ENCODE measurements at places on chromosomes 13 and 19.
A peak's percentile ranks its signal among the peaks of the same experiment; 100 is the strongest.

DNA sequence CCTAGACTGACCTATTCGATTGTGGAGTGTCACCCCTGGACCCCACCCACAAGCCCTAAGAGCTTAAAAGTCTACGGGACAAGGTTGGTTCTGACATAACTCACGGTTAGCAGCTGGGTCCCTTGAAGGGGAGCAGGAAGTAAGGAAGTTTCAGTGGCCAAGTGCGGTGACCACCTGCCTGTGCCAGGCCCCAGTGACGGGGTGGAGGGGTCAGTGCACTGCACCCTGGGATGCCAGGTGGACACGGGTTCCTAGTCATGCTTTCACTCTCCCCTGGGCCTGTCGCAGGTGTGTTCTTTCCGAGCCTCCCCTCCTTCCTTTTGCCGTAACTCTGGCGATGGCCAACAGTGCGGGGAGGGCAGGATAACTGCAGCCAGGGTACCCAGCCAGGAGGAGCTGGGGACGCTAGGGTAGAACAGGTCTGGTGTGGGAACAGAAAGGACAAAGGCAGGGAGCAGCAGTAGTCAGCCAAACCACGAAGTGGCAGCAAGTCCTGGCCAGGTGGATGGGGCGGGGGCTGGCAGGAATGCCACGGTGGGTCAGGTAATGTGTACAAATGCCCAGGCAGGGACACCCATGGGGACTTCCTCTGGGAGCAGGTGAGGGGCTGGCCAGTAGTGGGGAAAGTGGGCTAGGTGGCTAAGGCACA, 58.3 kb downstream of the RGCC start:
- DNase-seq, result no peak

DNA sequence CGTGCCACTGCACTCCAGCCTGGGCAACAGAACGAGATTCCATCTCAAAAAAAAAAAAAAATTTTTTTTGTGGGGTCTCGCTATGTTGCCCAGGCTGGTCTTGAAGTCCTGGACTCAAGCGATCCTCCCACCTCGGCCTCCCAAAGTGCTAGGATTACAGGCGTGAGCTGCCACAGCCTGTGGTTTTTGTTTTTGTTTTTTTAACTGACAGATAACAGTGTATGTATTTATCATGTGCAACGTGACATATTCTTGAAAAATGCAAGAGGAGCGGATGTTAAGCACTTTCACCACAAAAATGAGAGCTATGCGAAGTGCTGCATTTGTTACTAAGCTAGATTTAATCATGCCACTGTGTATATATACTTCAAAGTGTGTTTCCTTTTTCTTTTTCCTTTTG, 49.0 kb downstream of the ARHGEF18 start:
- no peak for DNase-seq

DNA sequence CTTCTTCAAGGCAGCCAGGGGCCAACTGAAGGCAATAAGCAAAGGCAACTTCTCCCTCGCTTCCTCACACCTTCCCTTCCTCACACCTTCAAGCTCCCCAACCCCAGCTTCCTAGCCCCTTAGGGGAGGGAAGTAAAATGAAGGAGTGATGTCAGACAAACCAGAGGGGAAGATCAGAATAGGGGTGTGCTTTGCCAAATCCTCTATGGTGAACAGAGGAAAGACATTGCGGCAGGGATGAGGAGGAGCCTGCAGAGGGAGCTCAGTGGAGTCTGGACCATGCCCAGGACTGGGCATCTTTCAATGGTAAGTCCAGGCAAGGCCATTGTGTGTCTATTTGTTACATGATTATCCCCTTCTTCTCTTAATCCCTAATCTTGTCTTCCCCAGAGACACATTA, 164.0 kb downstream of the TSHZ3 start:
- no peak for DNase-seq

GRCh38 chr19:1396768-1397679, 4.3 kb downstream of the GAMT start:
- DNase-seq, result no peak

GRCh38 chr19:42242069-42242511, 312 bp downstream of the GSK3A start:
- peak; percentile 30 for DNase-seq

GRCh38 chr13:74253161-74253560, 119.0 kb upstream of the KLF12 start:
- DNase-seq, result no peak

DNA sequence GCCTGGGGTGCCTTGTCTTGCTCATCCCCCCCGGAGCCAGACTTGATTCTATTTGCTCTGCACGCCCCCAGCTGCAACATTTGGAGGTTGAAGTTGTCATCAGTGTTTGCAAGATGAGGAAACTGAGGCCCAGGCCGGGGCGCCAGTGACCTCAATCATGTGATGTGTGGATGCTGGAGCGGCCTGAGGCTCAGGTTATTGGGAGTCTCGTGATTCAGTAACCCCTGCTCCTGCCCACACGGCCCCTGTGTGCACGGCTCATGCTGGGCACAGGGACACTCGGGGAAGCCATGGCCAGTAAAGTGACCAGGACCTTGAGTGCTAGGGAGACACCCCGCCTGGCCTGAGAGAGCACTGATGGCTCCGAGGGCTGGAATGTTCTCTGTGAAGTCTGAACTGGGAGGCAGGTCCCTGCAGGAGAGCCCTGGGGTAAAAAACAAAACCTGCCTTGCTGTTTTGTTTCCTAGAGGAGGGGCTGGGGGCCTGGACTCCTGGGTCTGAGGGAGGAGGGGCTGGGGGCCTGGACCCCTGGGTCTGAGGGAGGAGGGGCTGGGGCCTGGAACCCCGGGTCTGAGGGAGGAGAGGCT, 1.9 kb downstream of the FGF21 start:
- no peak for DNase-seq

DNA sequence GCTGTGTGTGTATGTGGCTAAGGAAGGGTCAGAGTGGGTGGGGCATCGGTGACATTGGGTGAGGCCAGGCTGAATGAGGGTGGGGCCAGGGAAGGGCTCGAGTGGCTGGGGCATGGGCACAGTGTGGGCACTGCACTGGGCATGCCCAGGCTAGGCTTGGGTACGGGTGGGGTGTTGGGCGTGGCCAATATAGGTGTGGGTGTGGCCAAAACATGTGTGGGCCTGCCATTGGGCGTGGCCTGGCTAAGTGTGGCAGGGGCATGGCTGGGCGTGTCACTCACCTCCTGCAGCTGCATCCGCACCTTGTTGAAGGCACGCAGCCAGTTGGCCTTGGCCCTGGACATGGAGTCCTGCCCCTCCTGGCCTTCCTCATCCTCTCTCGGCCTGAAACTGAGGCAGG, 33.2 kb downstream of the UNC13A start:
- peak; percentile 12 for DNase-seq

- peak; percentile 51 for DNase-seq
These were observed 4.9 kb downstream of the CCDC122 start for GRCh38 chr13:43874504-43875092.
